ENCODE measurements at places on chromosomes 5 and 9. TPM values are rescaled to one million over a fixed set of nuclear protein-coding genes. Genes with fewer than 3 reads are reported as not detected.

The GZMA gene
- total RNA-seq: not detected

The HAVCR1 gene
- total RNA-seq: not detected

The GLDC gene
- 7.4 TPM for total RNA-seq

GRCh38 chr5:162283609-162284008, 216.0 kb downstream of the GABRG2 start:
- no peak for DNase-seq

DNA sequence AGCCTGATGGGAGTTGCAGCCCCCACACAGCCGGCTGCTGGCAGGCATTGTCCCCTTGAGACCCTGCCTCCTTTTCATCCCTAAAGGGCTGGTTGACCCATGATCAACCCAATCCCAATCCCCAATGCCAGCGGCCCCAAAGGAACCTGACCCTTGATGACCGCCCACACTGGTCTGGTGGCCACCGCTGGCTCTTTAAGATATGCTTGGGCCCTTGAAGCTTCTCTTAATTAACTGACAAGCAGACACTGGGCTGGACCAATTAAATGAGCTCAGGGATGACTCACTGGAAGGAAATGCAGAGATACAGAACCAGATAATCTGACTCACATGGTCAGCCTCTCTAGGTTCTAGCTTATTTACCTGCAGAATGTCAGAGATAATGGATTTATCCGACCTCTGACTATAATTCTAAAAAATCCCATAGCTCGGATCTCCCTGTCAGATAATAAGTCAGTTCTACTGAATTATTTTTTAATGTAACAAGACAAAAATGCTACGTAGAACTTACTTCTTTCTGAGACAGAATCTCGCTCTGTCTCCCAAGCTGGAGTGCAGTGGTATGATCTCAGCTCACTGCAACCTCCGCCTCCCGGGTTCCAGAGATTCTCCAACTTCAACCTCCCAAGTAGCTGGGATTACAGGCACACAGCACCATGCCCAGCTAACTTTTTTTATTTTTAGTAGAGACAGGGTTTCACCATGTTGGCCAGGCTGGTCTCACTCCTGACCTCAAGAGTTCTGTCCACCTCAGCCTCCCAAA, 11.1 kb upstream of the MLANA start:
- no peak for DNase-seq

DNA sequence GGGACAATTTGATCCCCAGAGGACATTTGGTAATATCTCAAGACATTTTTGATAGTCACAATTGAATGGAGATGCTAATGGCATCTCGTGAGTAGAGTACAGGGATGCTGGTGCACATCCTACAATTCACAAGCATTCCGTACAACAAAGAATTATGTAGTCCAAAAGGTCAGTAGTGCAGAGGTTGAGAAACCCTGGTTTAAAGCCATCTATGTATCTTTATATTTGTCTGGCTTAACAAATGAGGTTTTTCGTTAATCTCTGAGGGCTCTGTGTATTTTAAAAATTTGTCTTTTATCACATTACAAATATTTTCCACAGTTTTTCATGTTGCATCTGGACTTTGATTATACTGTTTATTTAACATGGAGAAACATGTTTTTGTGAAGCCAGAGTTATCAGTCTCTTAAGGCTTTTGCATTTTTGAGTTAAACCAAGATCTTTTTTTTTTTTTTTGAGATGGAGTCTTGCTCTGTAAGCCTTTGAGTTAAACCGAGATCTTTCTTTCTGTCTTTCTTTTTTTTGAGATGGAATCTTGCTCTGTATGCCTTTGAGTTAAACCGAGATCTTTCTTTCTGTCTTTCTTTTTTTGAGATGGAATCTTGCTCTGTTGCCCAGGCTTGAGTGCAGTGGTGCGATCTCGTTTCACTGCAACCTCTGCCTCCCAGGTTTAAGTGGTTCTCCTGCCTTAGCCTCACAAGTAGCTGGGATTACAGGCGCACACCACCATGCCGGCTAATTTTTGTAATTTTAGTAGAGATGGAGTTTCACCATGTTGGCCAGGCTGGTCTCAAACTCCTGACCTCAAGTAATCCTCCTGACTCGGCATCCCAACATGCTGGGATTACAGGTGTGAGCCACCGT, 2.8 kb downstream of the HSDL2 start:
- no peak for DNase-seq

GRCh38 chr9:84966876-84967830, 297.6 kb downstream of the NTRK2 start:
- DNase-seq: no peak

DNA sequence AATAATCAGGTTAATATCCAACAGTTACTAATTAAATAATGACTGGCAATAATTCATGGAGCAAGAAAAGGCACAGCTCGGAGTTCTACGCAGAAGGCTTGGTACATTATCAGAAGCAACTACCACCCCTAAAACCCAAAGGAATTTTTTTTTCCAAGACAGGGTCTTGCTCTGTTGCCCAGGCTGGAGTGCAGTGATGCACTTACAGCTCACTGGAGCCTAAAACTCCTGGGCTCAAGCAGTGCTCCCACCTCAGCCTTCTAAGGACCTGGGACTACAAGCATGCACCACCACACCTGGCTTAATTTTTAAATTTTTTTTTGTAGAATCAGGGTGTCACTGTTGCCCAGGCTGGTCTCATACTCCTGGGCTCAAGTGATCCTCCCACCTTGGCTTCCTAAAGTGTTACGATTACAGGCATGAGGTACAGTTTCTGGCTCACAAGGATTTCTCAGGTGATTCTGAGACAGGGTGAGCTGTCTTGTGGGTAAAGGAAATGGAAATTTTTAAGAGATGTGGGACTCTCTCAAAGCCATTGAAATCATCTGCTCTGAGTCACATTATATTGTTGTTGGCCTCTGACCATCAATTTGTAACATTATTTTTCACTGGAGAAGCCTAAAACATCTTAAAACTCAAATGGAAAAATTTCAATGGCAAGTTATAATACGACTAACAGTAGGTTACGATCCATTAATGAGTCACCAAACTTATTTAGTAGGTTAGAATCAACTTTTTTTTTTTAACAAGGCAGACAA, 19.7 kb upstream of the HSDL2 start:
- no peak for DNase-seq

GRCh38 chr9:125929846-125930245, 182.7 kb downstream of the PBX3 start:
- DNase-seq: no peak
